ACHN (cell line): ENCODE measurements at places on chromosomes 6 and 20.

GRCh38 chr20:39095870-39096269 is 133.7 kb downstream of the DHX35 start:
- DNase-seq, result no peak

DNA sequence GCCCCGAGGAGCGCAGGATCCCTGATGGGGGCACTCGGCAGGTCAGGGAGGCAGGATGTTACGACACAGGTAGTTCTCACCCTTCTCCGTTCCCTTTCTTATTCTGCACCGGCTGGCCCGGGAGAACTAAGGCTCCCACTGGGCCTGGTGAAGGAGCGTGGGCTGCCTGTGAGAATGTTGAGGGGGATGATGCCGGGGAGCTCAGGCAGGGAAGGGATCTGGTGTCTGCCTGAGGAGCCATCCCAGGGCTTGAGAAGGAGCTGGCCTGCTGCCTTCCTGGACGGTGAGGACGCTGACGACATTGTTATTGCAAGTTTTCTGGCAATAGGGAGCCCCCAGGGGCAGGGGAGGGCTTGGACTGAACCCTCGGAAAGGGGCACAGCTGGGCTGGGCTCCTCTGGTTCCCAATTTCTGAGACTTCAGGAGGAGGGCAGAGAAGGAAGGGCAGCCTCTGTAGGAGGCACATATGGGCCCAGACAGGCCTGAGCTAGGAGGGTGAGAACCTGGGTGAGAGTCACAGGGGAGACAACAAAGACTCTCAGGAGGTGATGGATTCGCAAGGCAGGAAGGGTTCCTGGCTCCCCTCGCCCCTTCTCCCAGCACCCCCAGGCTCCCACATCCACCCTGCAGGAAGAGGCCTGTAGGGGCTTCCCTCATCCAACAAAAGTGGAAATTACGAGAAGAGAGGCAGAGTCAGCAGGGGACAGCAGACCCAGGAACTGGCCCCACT is 32.8 kb downstream of the CYP21A2 start:
- no peak for DNase-seq

- peak; percentile 2 for DNase-seq
Measured at GRCh38 chr6:147058786-147059385, 145.3 kb upstream of the STXBP5 start.

- DNase-seq, result no peak
Measured at GRCh38 chr20:24492031-24492607, 22.7 kb downstream of the SYNDIG1 start.

DNA sequence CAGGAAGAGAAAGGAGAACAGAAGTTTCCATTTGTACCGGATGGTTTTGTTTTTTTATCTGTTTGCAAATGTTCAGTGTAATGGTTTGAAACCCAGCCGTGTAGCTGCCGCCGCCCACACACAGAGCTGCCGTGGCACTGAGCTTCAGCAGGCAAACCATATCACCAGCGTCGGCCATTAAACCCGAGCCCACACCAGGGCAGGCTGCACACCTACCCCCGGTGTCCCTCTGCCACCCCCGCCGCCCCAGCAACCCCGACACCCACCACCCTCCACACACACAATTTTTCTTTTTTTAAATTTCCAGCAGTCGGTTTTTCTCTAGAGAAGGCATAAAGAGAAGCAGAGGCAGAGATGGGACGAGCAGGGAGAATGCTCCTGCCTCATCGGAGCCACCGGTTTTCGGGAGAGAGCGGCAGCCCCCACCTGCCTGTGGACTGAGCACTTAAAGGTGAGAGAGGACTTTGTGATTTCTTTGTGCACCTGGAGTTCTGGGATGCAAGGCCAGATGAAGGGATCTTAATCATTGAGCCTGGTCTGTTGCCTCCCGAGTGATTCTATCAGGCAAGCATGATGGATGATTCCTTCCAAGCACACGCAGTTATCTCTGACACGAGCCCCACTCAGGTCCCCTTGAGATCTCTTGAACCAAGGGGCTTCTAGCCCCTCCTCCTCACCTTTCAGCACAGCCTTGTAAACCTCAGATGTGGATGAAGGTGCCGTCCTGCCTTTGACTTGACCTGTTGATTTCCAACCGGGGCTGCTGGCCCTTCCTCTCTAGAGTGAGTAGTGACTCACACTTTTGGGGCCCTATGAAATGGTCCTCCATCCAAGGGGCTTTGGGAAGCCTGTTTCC is 17.5 kb upstream of the ZNF831 start:
- no peak for DNase-seq

DNA sequence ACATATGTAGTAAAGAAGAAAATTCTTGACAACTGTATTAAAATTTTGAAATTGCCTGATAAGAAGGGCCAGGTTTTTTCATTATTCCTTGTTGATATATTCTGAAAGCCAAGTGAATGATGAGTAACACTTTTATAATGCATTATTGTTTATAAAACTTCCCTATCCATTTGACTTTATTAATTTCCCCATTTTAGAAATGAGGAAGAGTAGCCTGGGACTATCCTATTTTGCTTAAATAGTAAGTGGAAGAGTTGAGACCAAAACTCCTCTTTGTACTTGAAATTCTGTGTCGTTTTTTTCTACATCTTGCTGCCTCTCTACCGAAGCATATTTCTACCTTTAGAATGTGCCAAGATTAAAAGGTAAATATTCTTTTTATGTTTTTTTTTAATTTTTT is 39.7 kb downstream of the TRMT11 start:
- DNase-seq, result no peak

DNA sequence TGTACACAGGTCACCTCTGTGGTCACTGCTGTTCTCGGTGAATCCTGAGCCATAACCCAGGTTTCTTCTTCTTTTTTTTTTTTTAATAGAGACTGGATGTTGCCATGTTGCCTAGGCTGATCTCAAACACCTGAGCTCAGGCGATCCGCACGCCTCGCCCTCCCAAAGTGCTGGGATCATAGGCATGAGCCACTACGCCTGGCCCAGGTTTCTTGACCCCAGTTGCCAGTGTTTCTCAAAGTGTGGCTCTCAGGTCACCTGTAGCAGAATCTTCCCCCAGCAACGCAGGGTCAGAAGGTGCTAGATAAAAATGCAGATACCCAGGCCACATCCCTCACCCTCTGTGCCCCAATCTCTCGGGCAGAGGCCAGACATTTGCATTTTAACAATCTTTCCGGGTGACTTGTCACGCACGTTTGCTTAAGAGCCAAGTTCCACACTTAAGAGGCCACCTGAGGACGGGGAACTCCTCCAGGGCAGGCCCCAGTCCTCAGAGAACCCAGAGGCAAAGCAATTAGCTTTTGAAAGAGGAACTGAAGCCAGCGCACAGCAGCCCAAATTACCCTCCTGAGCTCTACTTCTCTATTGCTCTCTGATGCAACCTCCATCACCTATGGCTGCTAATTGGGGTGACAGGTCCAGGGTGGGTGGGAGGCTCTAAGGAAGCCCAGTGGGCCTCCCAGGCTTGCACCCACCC is 81.8 kb downstream of the NFATC2 start:
- DNase-seq, result no peak

DNA sequence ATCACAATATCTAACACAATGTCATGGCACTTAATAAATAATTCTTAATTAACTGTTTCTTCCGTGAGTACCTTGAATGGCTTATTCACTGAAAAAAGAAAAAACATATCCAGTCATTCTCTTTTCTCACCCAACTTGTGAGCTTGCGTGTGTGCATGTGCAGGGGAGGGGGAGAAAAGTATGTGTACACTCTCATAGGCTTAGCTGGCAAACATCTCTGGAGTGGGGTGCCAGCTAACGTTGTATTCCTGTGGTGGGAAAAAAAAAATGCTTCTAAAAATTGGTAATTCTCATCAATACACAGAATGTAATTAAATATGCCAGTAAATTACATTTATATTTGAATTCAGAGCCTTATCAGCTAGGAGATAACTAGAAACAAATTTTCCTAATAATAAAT is 291.9 kb upstream of the NOX3 start:
- DNase-seq, result no peak

DNA sequence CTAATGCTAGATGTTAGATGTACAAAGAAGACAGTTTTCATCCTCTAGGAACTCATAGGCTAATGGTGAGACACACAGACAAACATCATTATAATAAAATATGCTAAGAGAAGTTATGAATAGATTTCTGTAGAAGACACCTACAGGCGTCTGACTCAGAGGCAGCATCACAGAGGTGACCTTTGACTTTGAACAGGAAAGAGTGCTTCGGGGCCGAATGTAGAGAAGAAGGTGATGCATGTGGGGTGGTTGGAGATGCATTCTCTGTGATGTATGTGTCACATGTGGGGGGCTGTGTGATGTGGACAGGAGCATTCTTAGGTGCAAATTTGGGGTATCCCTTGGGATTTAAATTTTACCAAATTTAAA is 6.8 kb downstream of the GUCA1A start:
- DNase-seq, result no peak

DNA sequence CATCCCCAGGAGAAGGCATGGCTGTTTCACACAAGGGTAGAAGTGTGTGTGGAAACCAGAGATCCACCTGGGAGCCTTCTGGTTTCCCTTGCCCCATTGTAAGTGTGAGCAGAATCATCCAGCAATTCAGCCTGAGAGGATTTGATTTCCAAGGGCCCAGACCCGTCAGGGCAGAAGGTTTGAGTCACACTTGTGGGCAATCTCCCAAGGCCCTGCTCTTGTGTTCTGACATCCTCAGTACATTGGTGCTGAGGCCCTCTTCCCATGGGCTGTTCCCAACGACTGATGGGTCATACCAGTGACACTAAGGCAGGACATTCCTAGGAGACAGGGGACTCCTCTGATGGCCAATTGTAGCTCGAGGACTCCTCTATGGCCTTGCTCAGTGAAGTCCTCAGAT is 58.2 kb upstream of the POLR1H start:
- DNase-seq, result no peak

GRCh38 chr6:149696901-149697300 is 21.0 kb downstream of the LATS1 start:
- no peak for DNase-seq

GRCh38 chr20:8039042-8039441 is 19.5 kb upstream of the TMX4 start:
- DNase-seq, result no peak

- peak; percentile 82 for DNase-seq
Measured at GRCh38 chr6:31042806-31043205, 32.5 kb downstream of the MUC22 start.

DNA sequence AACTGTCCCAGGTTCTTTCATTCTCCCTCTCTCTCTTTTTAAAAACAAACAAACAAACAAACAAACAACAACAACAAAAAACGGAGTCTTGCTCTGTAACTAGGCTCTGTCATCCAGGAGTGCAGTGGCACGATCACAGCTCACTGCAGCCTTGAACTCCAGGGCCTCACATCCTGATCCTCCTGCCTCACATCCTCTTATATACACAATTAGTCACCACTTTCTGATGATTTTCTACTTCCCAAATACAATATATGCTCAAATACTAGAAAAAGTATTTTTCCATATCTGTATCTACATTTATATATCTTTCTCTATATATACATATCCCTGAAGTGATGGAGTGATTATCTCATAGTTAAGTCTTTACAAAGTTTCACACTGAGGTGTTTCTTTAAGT is 170.7 kb downstream of the EPHA7 start:
- no peak for DNase-seq

GRCh38 chr6:170279977-170280688 is 10.7 kb downstream of the DLL1 start:
- DNase-seq, result no peak

DNA sequence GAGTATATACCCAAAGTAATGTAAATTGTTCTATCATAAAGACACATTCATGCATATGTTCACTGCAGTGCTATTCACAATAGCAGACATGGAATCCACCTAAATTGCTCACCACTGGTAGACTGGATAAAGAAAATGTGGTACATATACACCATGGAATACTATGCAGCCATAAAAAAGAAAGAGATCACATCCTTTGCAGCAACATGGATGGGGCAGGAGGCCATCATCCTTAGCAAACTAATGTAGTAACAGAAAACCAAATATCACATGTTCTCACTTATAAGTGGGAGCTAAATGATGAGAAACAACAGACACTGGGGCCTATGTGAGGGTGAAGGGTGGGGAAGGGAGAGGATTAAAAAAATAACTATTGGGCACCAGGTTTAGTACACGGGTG is 11.5 kb upstream of the TMEM200A start:
- no peak for DNase-seq

DNA sequence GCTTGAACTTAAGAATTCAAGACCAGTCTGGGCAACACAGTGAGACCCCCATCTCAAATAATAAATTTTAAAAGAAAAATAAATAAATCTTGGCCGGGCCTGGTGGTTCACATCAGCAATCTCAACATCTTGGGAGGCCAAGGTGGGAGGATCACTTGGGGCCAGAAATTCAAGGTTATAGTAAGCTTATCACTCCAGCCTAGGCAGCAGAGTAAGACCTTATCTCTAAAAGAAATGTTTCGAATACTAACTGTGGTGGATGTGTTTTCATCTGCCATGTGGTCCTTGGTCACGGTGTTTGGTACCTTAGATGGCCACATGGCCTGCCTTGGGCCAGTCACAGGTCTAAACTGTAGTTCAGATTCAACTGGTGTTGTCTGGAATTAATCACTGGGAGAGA is 5.8 kb downstream of the UBE2C start:
- DNase-seq, result no peak

GRCh38 chr20:15976047-15976736 is 597.1 kb downstream of the KIF16B start:
- no peak for DNase-seq

GRCh38 chr6:144898052-144898689 is 613.0 kb downstream of the UTRN start:
- DNase-seq, result peak; percentile 42

GRCh38 chr6:130760006-130760405 is 67.2 kb upstream of the SMLR1 start:
- peak; percentile 35 for DNase-seq

GRCh38 chr20:35903843-35904242 is 50.5 kb downstream of the SCAND1 start:
- DNase-seq, result no peak

DNA sequence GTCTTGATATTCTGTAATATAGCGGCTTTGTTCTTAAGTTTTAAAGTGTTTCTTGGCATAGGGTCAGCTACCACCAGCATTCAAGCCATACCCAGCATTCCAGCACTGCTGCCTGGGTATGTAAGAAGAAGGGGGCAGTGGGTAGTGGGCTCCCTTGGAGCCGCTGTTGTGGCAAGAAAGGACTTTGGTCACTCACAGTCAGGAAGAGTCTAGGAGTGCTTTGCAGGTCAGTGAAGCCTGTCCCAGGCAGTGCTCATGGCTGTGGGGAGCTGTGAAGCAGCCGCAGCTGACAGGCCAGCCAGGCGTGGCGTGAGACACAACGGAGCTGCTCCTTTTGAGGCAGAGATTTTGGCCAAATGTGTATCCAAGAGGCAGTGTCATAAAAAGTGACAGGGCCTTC is 512.0 kb downstream of the CDKAL1 start:
- peak; percentile 69 for DNase-seq

GRCh38 chr6:6635291-6635690 is 46.8 kb downstream of the LY86 start:
- DNase-seq, result no peak

DNA sequence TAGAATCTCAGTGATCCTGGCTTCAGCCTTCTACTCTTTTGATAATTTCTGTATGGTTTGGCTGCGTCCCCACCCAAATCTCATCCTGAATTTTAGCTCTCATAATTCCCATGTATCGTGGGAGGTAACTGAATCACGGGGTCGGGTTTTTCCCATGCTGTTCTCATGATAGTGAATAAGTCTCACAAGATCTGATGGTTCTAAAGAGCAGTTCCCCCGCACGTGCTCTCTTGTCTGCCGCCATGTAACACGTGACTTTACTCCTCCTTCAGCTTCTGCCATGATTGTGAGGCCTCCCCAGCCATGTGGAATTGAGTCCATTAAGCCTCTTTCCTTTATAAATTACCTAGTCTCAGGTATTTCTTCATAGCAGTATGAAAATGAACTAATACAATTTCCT is 507.2 kb downstream of the CDH26 start:
- no peak for DNase-seq
